ENCODE measurements at places on chromosomes 12 and 14.
A peak's percentile ranks its signal among the peaks of the same experiment; 100 is the strongest.

GRCh38 chr12:13536219-13536910 is 339.8 kb downstream of the EMP1 start:
- no peak for DNase-seq

- DNase-seq = no peak
These were observed 28.9 kb downstream of the ANO6 start for GRCh38 chr12:45244561-45245343.

DNA sequence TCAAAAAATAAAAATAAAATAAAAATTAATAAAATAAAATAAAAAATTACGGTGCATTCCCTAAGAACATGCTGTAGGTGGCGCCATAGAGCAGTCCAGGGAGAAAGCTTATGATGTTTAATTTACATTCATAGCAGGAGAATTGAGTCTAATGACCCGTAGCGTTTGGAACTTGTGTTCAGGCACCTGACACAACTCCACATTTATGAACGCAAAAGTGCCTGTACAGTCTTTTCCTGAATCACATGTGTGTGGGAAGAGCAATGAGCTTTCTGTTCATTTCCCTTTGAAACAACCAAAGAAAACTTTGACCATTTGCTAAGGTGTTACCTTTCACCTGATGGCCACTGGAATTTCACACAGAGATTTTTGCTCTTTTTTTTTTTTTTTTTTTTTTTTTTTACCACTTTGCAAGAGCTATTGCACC is 60.6 kb upstream of the KCNA1 start:
- DNase-seq = peak; percentile 25

GRCh38 chr12:31226639-31227038 is 99.3 kb downstream of the SINHCAF start:
- no peak for DNase-seq

DNA sequence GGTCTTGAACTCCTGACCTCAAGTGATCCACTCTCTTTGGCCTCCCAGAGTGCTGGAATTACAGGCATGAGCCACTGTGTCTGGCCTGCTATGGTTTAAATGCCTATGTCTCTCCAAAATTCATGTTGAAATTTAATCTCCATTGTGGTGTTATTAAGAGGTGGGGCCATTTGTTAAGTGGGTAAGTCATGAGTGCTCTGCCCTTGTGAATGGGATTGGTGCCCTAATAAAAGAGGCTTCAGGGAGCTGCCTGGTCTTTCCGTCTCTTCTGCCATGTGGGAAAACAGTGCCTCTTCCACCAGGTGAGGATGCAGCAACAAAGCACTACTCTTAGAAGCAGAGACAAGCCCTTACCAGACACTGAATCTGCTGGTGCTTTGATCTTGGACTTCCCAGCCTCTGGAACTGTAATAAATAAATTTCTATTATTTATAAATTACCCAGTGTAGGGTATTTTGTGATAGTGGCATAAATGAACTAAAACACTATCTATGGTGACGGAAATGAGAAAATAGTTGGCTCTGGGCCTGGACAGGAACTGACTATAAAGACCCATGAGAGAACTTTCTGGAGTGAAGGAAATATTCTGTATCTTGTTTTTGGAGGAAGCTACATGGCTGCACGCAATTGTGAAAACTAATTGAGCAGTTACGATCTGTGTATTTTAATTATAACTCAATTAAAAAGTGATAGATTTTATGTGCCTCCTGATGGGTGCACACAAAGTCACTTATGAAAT is 12.1 kb upstream of the ATP23 start:
- DNase-seq = no peak

DNA sequence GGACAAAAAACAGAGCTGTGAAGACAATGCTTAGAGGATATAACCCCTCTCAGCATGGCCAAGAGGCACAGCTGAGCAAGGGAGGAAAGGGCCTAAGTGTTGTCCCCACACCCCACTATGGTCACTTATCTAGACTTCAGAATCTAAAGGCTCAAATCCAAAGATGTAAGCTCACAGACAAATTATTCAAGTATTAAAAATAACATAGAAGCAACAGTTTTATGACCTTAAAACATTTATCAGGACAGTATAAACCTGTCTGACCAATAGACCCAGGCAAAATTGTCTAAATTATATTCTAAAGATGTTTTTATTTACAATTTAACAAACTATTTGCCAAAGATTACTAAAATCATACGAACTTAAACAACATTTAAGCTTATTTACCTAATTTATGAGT is 28.1 kb upstream of the PRICKLE1 start:
- no peak for DNase-seq

- DNase-seq = no peak
These were observed 225.4 kb upstream of the KITLG start for GRCh38 chr12:88805692-88806091.

DNA sequence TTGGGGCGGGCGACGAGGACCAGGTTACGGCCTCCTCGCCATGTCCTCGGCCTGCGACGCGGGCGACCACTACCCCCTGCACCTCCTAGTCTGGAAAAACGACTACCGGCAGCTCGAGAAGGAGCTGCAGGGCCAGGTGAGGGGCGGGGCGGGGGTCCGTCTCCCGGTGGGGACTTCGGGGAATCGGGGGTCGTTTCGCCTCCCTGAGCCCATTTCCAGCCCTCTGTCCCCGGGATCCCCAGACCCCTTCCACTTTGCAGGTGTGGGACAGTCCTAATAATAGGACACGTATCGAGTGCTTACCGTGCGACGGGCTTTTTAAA is 380 bp downstream of the ANKRD13A start:
- DNase-seq = no peak

DNA sequence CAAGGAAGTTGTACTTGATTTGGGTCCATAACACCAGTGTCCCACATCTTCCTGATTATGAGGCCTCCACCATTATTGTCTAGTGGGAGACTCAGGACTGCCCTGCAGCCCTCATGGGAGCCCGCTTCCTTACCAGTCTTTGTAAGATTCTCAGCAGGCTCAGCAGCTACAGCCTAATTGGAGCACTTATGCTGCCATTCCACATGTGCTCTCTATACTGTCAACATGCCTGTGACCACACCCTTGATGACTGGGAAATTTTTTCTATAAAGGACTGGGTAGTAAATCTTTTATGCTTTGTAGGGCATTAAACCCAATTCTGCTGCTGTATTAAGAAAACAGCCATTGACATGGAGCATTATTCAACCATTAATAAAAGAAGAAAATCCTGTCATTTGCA is 145.5 kb upstream of the IGF1 start:
- DNase-seq = no peak

DNA sequence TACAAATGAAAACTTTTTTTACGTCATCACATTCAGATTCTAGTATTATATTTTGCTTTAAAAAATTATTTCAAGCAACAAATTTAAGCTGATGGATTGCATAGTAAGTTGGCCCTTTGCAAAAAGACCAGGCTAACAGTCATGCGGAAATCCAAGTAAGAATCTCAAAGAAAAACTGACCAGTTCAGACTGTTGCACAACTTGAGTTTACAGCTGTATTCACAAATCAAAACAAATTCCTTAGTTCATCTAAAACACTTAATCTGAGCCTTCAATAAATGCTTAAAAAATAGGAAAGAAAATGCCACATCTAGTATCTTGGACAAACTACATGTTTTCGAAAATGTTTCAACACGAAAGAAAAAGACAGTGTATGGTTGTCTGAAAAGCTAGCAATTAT is 847 bp downstream of the CCDC59 start:
- no peak for DNase-seq

- no peak for DNase-seq
These were observed 418.3 kb downstream of the EGLN3 start for GRCh38 chr14:33532553-33532952.

GRCh38 chr12:106067606-106068205 is 71.0 kb downstream of the NUAK1 start:
- DNase-seq = no peak

DNA sequence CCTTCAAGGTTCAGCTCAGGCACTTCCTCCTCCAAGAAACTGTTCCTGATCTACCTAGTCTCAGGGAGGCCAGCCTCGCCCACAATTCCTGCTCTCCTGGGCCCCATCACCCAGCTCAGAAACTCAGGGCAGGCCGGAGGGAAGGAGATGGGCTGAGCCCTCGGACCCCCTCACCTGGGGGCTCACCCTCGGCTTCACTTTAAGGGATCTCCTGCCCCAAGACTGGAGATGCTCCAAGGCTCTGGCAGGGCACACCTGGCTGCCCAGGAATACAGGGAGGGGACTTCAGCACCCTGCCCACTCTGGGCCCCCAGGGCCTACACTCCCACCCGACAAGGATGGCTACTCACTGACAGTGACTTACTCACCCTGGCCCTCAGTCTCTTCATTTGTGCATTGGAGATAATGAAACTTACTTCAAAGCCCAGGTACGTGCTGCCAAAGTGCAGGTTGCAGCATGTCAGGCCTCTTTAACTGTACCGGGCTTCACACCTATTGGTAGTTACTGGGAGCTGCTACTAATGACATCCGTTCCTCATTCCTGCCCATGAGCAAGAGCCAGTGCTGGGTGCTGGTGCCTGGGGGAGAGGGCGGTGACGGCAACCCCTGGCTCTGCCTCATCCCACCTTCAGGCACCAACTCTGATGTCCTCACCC is 21.0 kb upstream of the PPP1R13B start:
- DNase-seq = no peak

DNA sequence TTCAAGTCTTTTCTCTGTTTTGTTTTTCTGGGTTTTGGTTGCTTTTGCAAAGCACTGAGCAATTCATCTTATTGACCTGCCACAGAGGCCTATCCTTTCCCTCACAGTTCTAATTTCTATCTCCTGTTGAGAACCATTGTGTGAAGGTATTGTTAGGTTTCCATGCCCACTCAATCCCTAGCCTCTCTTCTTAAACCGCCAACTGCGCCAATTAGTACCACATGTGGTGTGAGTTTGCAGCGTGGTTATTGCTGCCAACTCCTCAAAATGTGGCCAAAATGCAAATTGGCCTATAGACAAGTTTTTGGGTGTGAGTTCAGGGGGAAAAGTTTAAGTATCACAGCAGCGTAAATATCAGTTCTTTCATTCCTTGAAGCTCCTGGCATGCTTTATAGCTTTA is 232.6 kb downstream of the FLRT2 start:
- no peak for DNase-seq

DNA sequence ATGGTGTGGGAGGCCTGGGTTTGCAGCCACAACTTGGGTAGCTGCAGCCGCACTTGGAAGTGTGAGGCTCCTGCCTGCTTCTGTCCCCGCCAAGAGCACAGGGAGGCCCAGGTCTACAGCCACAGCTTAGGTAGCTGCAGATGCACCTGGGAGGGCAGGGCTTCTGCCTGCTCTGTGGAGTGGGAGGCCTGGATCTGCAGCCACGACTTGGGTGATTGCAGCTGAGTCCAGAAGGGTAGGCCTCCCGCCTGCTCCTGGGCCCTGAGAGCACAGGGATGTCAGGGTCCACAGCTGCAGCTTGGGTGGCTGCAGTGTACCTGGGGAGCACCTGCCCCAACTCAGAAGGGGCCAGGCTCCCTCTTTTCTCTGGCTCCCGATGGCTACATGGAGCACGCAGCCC is 287.3 kb downstream of the AEBP2 start:
- DNase-seq = no peak

- no peak for DNase-seq
These were observed 29.9 kb downstream of the PXN start for GRCh38 chr12:120235369-120236323.

DNA sequence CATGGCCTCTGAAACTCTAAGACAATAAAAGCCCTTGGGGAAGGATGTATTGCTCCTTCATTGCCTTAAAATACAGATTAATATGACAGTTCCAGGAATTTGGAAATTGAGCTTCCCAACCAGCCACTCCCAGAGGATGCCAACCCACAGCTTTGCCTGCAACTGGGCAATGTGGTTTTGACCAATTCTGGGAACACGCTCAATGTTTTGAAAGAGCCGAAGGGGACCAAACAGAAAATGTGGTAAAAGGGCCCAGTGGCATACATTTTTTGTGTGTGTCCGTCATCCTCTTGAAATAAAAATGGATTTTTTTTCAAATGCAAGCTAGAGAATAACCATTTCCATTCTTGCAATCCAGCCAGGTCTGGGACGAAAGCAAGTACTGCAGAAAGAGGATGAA is 88.3 kb upstream of the PLEKHG7 start:
- no peak for DNase-seq

GRCh38 chr12:56834886-56835285 is 71.8 kb downstream of the HSD17B6 start:
- DNase-seq = no peak

GRCh38 chr14:78927261-78927660 is 757.1 kb downstream of the NRXN3 start:
- no peak for DNase-seq

DNA sequence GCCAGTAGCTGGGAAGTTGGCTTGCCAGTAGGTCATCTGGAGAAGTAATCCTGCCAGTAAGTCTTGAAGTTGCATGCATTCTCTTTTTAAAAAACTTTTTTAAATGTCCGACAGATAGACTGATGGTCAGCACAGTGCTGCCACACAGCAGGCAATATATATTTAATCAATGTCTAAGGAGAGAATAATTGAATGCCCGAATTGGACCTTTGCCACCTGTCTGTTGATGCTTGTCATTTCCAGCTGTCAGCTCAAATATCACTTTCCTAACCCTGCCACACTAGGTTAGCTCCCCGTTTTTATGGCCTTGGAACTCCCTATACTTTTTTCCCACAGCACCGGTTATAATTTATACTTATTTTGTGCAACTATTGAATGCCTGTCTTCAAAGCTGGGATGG is 2.1 kb upstream of the SLC15A4 start:
- no peak for DNase-seq

GRCh38 chr12:72716221-72716620 is 444.1 kb downstream of the TRHDE start:
- no peak for DNase-seq

GRCh38 chr12:113467142-113467501 is 4.5 kb downstream of the LHX5 start:
- no peak for DNase-seq

DNA sequence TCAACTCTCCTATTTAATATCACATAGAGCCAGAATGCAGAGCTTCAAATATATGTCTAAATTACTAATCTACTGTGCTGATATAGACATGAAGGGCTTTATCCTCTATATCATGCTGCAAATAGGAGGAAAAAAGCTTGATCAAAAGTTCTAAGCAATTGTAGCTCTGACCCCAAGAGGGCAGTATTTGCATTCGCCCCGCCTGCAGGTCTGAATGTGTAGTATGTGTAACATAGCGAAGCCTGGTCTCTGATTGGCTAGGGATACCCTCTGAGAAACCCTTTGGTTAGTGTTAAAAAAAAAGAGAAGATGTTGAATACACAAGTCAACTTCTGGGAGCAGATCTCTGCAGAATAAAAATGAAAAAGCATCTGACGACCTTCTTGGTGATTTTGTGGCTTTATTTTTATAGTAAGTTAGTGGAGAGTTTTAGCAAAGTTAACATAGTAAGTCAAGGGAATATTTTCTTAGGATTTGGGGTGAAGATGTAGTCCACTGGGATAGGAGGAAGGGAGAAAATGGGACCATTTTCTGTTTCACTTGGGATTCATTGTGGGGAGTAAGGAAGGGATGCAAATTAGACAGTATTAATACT is 151.6 kb upstream of the OR4E1 start:
- DNase-seq = peak; percentile 9

DNA sequence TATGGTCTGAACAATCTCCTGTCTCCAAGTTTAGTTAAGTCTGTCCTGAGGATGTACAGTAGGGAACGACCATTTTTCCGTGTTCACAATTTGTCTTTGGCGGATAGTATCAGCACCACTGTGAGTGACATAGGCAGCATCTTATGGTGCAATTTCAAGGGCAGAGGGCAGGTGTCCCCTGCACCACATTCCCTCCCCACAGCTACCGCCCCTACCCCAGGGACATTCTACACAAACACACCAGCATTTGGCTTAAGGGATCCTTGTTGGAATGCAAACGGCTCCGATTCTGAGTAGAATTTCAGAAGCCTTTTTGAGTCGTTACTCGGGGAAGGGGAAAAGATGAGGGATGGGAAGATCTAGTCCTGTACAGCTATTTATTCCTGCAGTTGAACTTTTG is 25.1 kb upstream of the DICER1 start:
- DNase-seq = no peak

All from CD4-positive, alpha-beta T cell (primary cell).